ENCODE measurements at places on chromosomes 16 and 17.

GRCh38 chr16:9489835-9490467 is 398.5 kb downstream of the HAPSTR1 start:
- no peak for DNase-seq

DNA sequence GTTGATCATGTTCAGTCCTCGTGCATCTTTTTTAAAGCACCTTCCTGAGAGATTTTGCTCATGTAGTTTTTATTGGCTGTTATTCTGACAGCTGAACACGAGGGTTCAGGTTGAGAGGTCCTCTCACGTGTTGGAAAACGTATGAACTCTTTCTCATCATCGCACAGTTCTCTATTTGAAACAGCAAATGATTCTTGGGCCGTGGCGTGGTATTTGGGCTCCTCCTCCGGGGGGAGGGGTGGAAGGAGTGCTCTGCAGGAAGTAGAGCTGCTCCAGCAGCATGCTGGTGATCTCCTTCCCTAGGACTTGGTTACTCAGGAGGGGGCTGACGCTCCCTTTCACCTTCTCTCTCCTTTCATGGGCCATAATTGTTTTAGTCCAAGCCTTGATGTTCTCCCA is 70.4 kb downstream of the KSR1 start:
- DNase-seq: no peak

- no peak for DNase-seq
These were observed 5.2 kb downstream of the SNX20 start for GRCh38 chr16:50675686-50676610.

GRCh38 chr16:24908716-24909115 is 63.0 kb downstream of the SLC5A11 start:
- no peak for DNase-seq

DNA sequence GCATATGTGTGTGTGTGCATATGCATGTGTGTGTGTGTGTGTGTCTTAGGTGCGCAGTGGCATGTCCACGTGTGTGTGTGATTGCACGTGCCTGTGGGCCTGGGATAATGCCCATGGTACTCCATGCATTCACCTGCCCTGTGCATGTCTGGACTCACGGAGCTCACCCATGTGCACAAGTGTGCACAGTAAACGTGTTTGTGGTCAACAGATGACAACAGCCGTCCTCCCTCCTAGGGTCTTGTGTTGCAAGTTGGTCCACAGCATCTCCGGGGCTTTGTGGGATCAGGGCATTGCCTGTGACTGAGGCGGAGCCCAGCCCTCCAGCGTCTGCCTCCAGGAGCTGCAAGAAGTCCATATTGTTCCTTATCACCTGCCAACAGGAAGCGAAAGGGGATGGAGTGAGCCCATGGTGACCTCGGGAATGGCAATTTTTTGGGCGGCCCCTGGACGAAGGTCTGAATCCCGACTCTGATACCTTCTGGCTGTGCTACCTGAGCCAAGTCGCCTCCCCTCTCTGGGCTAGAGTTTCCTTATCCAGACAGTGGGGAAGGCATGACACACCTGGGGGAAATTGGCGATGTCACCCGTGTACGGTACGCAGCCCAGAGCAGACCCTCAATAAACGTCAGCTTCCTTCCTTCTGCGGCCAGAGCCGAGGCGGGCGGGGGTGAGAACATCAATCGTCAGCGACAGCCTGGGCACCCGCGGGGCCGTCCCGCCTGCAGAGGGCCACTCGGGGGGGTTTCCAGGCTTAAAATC is 47.6 kb downstream of the IL21R start:
- DNase-seq: peak; percentile 48

GRCh38 chr16:50584033-50584722 is 36.0 kb downstream of the NKD1 start:
- DNase-seq: peak; percentile 26

GRCh38 chr17:3915995-3916696 is at the start of gene P2RX1:
TSS of gene P2RX1 (minus strand) at chr17:3916465. CDS start at chr17:3916225, 240 bp downstream.
- no peak for DNase-seq

DNA sequence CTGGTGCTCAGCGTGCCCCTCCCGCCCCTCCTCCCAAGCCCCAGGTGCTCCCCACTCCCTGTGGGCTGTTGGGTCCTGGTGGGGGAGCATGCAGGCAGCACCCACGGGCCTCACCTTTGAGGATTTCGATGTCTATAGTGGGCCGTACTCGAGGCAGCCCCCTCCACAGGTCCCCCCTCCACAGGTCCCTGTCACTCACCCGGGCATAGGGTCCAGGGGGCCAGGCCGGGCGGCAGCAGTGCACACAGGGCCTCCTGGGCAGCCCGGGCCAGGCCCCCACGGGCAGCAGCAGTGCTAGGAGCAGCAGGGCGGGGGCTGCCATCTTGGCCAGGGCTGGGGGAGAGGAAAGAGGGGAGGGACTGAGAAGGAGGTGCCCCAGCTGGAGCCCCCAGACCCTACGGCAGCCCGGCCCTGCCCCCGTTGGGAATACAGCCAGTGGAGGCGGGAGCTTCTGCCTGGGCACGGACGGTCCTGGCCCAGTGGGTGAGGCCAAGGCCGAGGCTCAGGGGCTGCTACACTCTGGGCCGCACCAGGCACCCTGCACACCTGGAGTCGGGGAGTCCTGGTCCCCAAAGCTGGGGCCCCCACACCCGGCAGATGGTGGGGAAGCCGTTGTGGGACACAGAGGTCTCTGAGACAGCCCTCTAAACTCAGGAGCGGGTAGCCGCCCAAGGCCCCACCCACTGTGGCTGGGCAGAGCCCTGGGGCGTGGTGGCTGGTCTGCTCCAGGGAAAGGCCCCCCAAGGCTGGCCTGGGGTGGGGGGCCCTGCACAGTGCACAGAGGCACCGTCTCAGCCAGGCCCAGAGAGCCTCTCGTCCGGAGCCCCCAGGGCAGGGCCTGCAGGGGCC is 1.2 kb downstream of the C1QTNF8 start:
- DNase-seq: no peak

- no peak for DNase-seq
These were observed 131.9 kb downstream of the C16orf95 start for GRCh38 chr16:87185308-87185707.

DNA sequence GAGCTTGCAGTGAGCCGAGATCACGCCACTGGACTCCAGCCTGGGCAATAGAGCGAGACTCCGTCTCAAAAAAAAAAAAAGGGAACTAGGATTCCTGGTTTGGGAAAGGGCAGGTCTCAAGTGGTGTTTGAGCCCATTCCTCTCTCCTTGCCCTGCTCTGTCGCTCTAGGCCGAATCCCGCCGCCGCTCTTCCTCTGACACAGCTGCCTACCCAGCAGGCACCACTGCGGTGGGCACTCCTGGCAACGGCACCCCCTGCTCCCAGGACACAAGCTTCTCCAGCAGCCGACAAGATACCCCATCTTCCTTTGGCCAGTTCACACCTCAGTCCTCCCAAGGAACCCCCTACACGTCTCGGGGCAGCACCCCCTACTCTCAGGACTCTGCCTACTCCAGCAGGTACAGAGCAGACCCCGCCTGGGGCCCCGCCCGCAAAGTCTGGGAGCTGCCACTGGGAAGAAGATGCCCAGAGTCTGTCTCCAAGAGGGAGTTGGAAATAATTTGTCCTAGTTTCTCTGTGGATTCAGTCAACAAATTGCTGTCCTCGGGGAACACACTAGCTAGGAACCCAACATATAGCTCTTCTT is 6.5 kb downstream of the SETD1A start:
- DNase-seq: no peak

All from GM19239 (cell line).